ENCODE measurements at places on chromosomes 1 and 21.
A peak's percentile ranks its signal among the peaks of the same experiment; 100 is the strongest.

GRCh38 chr1:64675718-64676345 is 69.0 kb upstream of the RAVER2 start:
- DNase-seq = no peak

DNA sequence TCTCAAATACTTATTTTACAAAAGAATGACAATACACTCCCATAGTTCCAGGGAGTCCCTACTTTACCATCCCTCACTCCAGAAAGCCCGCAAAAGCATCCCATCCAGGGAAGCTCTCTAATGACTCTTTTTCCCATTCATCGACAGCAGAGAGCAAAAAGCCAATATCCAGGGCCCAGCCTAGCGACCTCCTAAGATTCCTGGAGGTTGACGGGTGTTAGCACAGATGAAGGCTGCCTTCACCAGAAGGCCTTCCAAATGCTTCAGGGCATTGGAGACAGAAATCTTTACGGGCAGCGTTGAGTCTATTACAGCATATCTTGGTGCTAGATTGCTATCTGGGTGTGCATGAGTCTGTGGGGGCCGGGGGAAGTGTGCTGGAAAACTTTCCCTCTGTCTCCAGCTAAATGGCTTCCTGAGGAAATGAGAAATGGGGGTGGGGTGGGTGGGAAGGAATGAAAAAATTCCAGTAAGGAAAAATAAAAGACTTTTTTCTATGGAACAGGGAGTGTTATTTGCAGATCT is 136.6 kb downstream of the PROX1 start:
- no peak for DNase-seq

GRCh38 chr1:157131281-157131680 is 6.9 kb downstream of the ETV3 start:
- no peak for DNase-seq

DNA sequence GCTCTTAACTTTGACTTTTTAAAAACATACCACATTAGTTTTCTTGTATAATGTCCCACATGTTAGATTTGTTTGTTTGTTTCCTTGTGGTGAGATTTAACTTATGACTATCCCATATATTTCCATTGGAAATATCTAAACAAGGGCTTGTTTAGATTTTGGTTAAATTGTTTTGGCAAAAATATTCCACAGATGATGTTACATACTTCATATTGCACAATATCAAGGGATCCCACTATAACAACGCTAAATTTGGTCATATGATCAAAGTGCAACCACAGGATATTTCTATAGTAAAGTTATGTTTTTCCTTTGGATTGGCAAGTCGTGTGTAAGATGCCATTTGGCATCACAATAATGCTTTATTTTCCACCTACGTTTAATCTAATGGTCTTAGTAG is 396.7 kb downstream of the TGFB2 start:
- no peak for DNase-seq

DNA sequence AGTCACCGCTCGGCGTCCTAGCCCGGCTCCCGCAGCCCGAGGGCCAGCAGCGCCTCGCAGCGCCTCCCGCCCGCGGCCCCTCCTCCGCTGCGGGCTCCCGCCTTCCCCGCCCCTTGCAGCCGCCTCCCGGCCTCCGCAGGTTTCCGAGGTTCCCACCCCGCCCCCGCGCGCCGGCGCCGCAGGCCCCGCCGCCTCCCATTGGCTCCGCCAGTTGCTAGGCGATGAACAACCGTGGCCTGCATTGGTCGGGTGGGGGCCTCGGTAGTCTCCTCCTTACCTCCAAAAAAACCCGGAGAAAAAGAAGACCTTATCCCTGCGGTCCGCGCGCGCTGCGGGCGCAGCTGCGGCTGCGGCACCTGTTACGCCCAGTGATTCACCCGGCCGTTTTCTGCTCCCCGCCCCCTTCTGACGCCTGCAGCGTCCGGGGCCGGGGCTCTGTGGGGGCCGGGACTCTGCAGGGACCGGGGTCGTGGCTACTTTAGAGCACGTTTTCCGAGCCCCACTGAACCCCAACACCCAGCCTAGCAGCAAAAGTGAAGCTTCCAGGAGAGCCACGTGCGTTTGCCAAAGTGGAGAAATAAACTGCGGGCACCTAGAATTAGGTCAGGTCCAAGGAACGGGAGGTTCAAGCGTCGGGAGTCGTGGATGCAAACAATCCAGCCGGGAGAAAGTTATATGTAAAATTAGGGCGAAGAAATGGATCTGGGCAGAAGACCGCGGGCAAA is at the start of gene SSX2IP:
Gene SSX2IP, minus strand, starts transcription at position 65 of the 725 bp plus-strand sequence. CDS start 19,242 bp downstream, outside the sequence.
- DNase-seq = peak; percentile 100

GRCh38 chr1:88936760-88937342 is 45.5 kb upstream of the GTF2B start:
- DNase-seq = no peak

DNA sequence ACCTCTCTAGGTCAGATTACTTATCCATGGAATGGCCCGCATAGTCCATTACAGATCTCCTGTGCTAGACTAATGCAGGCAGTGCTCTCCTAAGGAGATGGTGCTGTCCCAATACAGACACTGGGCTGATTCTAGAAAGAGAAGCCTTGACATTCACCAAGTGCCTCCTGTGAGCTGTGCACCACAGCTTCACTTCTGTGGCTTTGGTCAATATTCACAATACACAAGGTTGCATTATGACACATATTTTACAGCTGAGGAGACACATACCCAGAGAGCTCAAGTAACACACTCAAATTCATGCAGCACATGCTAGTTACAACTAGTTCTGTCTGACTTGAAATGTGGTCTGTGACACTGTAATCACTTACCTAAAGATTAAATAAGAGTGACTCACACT is 59.4 kb upstream of the LRRC8B start:
- DNase-seq = peak; percentile 23

- DNase-seq = no peak
Observed at GRCh38 chr1:12206238-12206637, 23.6 kb upstream of the VPS13D start.

- no peak for DNase-seq
Observed at GRCh38 chr1:176032040-176032645, 174.9 kb downstream of the COP1 start.

DNA sequence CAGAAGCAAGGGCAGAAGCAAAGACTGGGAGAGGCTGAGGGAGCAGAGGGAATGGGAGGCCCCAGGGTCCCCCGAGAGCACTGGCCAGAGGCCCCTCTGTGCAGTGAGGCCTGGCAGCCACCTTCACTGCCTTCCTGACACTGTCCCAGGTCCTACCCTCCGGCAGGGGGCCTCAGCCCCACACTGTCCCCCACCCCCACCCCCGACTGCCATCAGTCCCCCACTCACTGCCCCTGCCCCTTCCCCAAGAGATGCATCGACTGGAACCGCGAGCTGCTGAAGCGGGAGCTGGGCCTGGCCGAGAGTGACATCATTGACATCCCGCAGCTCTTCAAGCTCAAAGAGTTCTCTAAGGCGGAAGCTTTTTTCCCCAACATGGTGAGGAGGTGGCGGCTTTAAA is 13.0 kb upstream of the PADI6 start:
- DNase-seq = no peak

DNA sequence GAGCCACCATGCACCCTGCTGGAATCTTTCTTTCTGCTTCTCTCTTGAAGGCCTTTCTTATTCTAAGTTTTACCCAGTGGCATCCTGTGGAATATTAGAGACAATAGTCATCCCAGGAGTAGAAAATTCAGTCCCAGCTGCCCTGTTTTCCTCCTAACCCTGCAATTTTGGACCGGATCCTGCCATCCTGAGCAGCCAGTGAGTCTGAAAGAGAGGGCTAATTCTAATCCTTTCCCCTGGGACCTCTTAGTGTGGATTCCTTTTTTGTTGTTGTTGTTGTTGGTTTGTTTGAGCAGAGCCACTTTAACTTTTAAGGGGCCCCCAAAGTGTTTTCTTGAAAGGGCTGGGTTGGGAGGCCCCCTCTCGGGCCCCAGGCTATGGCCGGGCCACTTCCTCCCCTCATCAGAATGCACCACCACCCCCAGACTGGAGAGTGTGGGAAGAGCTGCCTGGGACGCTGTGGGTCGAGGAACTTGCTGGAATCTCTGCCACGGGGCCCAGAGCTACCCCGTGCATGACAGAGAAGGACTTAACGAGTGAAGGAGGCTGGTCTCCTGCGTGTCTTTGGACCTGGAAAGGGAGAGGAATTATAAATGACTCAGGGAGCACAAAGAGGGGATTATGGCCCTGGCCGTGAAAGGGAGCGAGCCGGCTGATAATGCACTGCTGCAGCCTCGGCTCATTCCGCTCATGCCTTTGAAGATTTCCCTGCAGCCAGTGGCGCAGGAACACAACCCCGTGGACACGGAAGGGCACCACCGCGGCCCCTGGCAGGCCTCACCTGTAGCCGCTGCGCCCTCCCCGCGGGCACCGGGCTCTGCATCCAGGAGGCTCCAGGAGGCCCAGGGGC is 81.0 kb upstream of the AKT3 start:
- DNase-seq = no peak

DNA sequence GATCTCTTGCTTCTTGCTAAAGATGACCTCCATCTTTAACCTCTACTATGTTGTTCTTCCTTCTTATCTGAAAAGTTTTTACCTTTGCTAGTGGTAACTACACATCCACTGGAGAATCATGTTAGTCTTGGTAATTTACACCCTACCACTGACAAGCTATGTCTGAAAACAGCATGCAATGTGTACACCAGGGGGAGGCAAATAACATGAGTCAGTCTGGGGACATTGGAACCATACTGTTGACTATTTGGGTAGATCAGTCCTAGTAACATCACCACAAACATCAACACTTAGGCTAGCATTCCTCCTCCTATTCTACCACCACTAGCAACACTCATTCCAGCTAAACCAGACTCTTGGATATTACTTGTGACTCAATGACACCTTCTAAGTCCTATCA is 549.0 kb downstream of the KCNT2 start:
- no peak for DNase-seq

GRCh38 chr1:91397605-91398004 is 7.0 kb downstream of the HFM1 start:
- no peak for DNase-seq

DNA sequence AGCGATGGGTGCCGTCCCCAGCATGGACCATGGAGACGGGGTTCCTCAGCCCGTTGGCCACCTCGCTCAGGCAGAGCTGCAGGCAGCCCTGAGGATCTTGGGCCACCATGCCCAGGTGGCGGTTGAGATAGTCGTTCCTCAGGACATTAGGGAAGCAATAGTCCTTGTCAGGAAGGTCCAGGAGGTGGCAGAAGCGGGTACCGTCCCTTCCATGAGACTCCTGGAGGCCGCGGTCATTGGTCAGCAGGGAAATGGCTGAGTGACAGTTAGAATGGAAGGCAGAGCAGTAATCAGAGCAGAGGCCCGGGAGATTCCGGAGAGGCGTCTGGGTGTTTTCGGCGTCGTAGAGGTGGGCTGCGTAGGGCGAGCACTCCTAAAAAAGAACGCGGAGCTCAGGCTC is 4.1 kb downstream of the HHIPL2 start:
- no peak for DNase-seq

GRCh38 chr1:216111842-216112241 is 311.4 kb downstream of the USH2A start:
- no peak for DNase-seq

DNA sequence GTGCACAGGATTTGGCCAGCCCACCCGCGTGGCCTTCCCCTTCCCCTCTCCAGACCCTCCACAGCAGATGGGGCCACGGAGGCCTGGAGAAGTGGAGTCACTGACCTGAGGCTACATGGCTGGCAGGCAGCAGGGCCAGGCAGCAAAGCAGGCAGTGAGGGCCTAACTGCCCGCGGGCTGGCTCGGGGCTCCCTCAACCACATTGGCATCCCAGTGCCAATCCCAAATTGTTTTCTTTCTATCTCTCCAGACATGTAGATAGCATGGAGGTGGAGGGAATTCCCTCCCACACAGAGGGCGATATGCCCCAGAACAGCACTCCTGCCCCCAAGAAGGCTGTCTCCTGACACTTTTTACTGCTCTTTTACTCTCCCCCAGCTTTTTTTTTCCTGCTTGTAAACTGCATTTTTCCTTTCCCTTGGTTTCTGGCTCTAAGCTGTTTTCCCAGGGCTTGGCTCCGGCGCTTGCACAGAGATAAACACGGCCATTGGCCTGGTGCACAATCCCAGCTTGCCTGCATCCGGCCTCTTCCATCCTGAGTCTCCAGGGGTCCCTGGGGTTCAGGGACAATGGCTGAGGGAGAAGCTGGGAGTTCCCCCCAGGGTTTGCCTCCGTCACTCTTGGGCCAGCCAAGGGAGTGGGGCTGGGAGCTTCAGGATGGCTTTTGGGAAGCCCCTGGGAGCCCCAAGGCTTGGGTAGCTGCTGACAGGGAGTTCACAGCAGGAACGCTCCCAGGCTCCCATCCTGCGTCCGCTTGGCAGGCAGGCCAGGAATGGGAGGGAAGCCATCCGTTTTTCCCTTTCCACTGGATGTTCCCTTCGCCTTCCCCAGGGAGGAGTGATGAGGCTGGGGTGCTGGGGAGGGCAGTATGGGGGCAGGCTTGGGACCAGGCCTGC is 7.0 kb downstream of the EPHX1 start:
- no peak for DNase-seq

DNA sequence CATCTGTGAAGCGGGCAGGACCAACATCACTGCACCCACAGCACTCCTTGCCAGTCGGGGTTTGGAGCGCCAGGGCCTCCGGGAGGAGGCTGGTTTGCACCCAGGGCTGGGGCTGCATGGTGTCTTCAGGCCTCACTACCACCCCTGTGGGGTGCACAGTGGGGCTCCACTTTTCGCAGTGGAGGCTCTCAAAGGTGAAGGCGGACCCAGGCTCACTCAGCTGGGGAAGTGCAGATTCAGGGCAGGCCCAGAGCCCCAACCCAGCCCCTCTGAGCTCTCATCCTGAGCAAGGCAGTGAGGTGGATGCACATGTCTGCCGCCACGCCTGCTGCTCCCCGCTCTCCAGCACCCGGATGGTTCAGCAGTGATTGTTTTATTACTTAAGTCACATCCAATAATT is 125.8 kb downstream of the PTPRU start:
- DNase-seq = no peak

DNA sequence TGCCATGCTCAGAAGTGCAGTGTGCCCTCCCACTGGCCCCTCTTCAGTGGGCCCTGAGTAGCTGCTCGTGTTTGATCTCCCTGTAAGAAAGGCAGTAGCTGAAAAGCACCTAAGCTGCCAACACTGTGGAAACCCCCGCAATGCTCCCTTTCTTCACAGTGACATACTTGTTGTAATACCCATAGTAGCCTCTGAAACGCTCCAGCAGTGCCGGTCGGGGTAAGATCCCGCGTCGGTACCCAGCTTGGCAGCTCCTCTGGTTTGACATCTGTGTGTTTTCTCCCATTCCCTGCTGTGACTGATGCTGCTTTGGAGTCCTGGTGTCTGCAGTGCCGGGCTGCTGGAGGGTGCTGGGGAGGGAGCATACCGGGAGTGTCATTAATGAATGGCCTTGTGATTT is 3.6 kb downstream of the CHAF1B start:
- DNase-seq = no peak

GRCh38 chr1:94332952-94333351 is 85.2 kb upstream of the ABCD3 start:
- no peak for DNase-seq

GRCh38 chr1:246067432-246068216 is 439.5 kb downstream of the SMYD3 start:
- peak; percentile 6 for DNase-seq
